ENCODE measurements at places on chromosomes 5 and 9.

DNA sequence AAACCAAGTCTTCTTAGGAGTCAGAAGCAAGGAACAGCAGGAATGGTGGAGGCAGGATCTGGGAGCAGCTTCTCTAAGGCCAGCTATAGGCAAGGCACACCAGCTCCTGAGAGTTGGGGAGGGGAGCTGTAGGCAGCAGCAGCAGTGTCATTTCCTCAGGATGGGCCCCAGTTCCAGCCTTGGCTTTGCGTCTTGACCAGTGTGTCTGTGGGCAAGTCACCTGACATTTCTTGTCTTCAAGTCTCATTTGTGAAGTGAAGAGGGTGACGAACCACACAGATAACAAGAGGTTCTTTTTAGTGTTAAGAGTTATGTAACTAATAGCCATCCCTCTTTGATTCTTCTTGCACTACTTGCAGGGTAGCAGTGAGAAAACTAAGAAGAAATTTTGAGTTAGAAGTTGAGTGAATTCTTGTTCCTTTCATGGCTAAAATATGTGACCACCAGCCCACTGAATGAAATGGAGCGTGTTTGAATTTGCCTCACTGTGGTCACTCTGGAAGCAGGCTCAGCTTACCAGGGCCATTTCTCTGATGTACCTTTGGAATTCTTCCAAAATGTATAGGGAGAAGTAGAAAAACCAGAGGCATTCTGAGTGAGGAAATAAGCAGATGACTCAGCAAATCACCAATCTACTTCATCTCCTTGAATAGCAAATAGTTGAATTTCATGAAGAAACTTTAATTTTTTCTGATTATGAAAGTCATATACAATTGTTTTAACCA is 42.4 kb downstream of the RHOBTB3 start:
- DNase-seq = no peak

DNA sequence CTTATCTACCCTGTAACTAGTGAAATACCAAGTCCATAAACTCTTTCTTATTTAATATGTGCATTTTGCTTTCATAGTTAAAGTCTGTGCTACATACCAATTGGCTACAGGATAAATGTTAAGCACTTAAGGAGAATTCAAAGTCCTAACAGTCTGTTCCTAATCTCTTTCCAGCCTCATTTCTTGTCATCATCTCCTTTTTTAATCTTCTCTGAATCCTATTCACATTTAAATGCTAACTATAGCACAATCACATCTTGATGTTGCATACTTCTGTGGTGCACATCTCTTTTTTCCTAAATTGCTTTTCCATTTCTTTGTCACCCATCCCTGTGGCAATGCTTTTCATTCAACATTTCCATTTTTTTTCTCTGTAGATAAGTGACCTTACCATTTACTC is 996.1 kb upstream of the TYRP1 start:
- DNase-seq = no peak

DNA sequence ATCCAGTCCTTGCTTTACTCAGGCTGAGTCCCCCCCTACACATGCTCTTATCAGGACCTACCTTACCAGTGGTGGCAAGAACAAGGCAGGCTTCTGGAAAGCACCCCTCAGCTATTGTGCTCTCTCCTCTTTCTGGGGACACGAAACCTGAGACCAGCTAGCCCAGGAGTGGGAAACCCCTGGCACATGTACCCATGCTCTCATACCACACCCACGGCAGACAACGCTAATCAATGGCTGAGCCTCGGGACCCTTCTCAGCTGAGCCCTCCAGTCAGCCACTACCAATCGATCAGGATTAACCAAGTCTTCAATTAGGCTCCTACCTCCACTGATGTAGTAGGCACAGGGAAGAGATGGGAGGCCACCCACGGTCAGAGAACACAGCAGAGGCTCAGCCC is 65.1 kb downstream of the VAV2 start:
- no peak for DNase-seq

GRCh38 chr9:33180526-33181184 is 13.5 kb upstream of the B4GALT1 start:
- DNase-seq = no peak

- DNase-seq = no peak
Measured at GRCh38 chr9:129236441-129237145, 58.5 kb upstream of the IER5L start.

GRCh38 chr9:71886015-71886414 is 25.0 kb downstream of the ABHD17B start:
- no peak for DNase-seq

GRCh38 chr9:132674485-132674884 is 4.2 kb downstream of the GTF3C4 start:
- no peak for DNase-seq

DNA sequence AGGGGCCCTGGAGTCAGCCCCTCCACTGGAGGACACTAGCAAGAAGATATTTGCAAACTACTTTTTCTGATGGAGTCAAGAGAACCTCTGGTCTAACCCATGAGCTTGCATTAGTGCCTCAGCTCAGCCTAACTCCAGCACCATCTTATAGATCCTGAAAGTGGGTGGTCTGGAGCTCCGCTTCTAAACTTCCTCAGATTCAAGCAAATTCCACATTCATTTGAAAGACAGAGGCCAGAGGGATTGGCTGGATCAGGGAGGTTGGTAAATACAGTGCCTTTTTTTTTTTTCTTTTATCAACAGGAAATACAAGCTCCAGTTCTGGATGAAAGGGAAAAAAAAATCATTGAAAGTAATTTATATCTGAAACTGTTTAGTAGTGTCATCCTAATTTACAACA is 99.9 kb downstream of the ENC1 start:
- no peak for DNase-seq
